ENCODE measurements at places on chromosomes 1 and 21. TPM values are rescaled to one million over a fixed set of nuclear protein-coding genes. Genes with fewer than 3 reads are reported as not detected.

- DNase-seq, result no peak
Observed at GRCh38 chr21:34770576-34770975, 101.8 kb downstream of the CLIC6 start.

SLC2A1 gene
- total RNA-seq, result 3.4 TPM

- DNase-seq, result no peak
Observed at GRCh38 chr1:240804475-240804874, 192.5 kb upstream of the GREM2 start.

ZFP69 gene
- 1.3 TPM for total RNA-seq

DNA sequence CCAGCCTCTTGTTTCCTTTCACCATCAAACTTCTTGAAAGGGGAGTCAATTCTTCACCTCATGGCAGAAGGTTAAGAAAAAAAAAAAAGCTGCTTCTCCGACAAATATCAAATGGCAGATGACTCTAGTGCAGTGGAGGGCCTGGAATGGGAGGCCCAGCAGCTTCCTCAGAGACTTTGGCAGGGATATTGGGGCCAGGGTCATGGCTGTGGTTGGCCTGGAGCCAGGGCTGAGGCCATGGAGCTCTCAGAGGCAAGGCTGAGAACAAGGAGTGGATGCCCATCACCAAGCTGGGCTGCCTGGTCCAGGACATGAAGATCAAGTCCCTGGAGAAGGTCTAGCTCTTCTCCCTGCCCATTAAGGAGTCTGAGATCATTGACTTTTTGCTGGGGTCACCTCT is 18.7 kb downstream of the MTF1 start:
- no peak for DNase-seq

EDARADD gene
- 0.67 TPM for total RNA-seq

GRCh38 chr1:171213559-171214454 is 28.7 kb downstream of the FMO2 start:
- DNase-seq, result no peak

DNA sequence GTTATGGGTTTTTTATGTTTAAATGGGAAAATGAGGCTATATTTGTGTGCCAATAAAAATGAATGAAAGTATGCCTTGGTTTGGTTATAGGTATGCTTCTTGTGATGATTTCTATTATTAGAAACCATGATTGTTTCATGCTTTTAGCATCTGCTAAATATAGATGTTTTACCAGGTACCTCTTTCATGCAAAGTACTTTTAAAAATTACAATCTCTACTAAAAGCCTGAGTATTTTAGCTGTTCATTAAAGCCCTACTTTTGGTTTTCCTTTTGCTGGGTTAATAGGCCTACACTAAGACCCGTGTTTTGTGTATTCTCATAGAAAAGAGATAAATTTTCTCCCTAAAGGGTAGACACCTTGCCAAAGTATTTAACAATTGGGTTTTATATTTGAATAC is 32.0 kb downstream of the MTF2 start:
- DNase-seq, result no peak

ERI3 gene
- total RNA-seq, result 15.7 TPM

GRCh38 chr21:41357546-41357945 is 4.3 kb upstream of the MX2 start:
- no peak for DNase-seq
